SK-MEL-5 (cell line): ENCODE measurements at places on chromosomes 6 and 20. TPM values are rescaled to one million over a fixed set of nuclear protein-coding genes. Genes with fewer than 3 reads are reported as not detected.

DNA sequence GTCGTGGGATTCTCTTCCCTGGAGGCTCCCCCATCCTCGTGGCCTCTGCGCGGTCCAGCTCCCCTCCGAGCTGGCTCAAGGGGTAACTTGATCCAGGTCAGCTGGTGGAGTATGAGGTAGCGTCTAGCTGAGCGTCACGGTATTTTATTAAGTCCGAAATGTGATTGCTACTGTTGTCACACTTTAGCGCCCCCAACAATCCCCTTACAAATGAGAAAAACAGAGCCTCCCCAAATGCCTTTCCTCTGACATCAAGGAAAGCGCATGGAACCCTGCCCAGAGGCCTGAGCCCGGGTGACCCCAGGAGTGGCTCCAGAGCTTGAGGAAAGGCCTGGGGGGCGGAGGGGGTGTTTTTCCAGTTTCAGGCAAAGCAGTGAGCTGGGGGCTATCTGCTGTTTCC lies 192.4 kb downstream of the ZMYND8 start:
- no peak for DNase-seq

DNA sequence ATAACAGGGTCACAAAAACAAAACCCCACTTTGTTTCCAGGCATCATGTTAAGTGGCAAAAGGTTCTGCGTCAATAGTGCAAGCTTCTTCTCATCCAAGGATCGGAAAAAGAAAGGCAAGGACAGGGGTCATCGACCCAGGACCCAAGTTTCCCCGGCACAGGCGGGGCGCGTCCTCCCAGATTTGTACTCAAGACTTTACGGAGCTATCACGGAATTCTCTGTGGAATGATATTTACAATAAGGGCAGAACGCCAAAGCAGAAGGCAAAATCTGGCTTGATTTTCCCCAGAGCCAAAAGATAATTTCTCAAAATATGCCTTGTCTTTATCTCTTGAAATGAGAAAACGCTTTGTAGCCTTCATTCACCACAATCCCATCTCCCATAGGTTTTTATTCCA lies 25.5 kb downstream of the PDE10A start:
- DNase-seq = no peak

DNA sequence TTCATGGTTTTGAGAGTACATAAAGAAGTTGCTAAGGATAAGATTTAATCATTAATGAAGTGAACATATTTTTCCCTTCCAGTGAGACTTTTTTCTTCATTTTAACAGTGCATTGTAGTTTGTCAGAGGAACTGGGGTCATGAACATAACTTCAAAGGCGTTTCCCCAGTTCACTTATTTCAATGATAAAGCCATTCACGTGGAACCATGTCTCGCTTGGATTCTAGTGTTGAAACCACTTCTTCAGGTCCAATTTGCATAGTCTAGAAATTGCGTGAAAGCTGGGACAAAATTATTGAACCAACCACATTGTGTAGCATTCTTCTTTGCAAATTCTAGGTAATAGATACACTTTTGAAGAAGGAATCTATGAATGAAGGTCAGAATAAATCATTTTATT lies 197.0 kb downstream of the CLIC5 start:
- DNase-seq = no peak

The CTCFL gene
- 0.42 and 0.51 TPM in 2 replicates for total RNA-seq

The DEF6 gene
- total RNA-seq = 0.45 and 0.71 TPM in 2 replicates

The HUS1B gene
- 0.16 and 0.56 TPM in 2 replicates for total RNA-seq
